ENCODE measurements at places on chromosomes 4 and X.

DNA sequence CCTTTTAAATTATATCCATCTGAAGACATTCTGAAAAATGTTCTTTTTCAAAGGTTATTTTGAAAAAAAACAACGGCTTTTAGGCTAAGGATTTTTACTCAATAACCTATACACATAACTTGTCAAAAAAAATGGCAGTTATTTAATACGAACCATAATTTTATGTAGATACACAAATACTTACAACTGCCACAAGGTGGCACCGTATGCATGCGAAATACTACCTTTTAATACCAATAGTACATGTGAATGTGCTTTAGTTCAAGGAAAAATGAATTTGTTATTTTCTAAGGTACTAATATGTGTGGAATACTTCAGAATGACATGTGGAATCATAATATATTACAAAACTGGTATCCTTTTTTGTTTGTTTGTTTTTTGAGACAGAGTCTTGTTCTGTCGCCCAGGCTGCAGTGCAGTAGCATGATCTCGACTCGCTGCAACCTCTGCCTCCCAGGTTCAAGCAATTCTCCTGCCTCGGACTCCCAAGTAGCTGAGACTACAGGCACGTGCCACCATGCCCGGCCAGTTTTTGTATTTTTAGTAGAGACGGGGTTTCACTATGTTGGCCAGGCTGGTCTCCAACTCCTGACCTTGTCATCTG, 4.6 kb upstream of the MAD2L1 start:
- no peak for DNase-seq

GRCh38 chr4:138158746-138159297, 83.3 kb downstream of the SLC7A11 start:
- DNase-seq: no peak

DNA sequence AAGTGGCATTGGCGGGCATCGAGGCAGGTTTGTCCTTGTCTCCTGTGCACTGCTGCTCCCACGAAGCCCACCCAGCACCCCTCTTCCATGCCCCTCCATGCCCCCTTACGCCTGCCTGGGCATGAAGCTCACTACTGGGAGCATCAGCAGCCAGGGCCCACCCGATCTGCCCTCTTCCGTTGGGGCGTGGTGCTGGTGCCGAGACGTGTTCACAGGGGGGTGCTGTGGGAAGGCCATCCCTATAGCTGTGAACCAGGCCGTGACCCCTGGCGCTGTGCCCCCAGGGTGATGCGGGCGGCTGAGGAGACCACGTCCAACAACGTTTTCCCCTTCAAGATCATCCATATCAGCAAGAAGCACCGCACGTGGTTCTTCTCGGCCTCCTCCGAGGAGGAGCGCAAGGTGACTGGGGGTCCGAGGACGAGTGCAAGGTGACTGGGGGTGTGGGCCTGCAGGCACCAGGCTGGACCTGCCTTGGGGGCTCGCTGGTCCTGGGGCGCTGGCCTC, 19.3 kb upstream of the ADD1 start:
- DNase-seq: no peak

- no peak for DNase-seq
Observed at GRCh38 chr4:158826057-158826456, 57.2 kb downstream of the FNIP2 start.

Measured in activated CD4-positive, alpha-beta T cell treated with anti-CD3 and anti-CD28 coated beads, Interleukin-2, amount 50 U/mL, for 48 hours (primary cell).